ENCODE measurements at places on chromosomes 5 and 9.
A peak's percentile ranks its signal among the peaks of the same experiment; 100 is the strongest.

GRCh38 chr9:129487658-129488483 lies 133.0 kb downstream of the C9orf50 start:
- peak; percentile 20 for DNase-seq

DNA sequence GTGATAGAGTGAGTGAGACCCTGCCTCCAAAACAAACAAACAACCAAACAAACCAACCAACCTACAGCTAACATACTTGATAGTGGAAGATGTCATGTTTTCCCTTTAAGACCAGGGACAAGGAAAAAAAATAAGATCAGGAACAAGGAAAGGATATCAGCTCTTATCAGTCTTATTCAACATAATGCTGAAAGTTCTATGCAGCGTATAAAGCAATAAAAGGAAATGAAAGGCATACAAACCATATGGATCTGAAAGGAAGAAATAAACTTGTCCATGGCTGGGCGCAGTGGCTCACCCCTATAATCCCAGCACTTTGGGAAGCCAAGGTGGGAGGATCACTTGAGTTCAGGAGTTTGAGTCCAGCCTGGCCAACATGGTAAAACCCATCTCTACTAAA lies 23.5 kb upstream of the SPIN1 start:
- no peak for DNase-seq

DNA sequence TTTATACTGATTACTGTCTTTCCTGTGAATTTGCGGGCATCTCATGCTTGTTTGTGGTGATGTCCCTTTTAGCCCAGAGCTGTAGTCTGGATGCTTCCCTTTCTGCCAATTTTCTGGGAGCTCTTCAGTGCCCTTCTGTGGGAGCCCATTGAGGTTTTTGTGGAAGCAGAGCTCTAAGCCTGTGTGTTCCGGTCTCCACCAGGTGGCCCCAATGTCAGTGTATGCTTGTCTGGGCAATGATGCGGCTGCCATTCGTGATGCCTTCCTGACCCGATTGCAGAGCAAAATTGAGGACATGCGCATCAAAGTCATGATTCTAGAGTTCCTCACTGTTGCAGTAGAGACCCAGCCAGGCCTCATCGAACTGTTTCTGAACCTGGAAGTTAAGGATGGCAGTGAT lies 35.1 kb downstream of the SH3GLB2 start:
- DNase-seq, result no peak

GRCh38 chr9:134289241-134289875 lies 36.9 kb upstream of the RXRA start:
- DNase-seq, result no peak

DNA sequence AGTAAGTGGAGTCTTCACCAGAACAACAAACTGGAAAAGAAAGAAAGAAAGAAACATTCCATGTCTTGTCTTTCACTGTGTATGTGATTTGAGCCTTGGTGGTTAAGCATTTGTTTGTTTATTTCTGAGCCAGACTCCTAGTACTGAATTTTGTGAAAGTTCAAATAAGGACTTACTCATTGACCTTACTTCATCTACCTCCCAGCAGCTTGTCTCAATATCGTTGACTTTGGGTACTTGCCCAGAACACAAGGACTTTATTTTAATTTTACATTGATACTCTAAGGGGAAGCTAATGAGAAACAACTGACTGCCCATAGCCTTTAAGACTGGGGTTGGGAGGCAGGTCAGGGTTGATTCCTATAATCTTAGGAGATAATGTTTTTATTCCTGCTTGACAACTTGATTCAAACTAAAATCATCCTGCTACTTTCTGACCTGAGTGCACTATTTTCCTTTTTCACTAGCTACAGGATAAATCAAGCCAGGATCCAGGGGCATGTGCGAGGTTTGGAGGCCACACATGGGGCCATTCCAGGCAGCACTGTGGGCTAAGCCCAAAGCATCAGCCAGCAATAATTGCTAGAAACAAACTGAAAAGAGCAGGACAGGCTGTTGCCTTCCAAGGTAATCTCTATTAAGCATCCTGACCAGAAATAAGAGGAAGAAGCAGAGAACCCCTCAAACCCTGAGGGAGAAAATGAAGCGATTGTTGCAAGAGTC lies 138.9 kb upstream of the RUSC2 start:
- DNase-seq, result peak; percentile 6

DNA sequence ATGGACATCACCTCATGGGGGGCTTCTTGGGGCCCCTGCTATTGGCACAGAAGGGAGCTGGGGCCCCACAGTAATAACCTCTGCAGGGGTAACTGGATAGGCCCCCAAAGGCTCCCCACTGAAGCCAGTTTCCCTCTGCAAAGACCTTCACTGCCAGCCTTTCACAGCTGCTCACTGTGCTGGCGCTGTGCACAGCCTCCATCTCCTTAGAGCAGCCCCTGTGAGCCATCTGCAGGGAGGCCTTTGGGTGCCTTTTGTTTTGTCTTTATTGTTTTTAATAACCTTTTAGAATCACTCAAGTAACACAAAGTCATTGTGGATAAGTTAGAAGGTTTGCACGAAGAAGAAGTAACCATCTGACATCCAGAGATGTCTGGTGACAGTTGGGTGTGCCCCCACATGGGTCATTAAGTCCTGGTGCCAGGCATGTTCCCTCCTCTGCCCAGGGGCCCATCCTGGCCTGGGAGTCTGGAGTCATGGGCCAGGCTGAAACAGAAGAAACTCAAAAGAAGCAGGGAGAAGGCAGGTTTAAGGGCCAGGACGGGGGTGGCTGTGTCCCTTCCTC lies 42.7 kb downstream of the NCS1 start:
- DNase-seq, result no peak

DNA sequence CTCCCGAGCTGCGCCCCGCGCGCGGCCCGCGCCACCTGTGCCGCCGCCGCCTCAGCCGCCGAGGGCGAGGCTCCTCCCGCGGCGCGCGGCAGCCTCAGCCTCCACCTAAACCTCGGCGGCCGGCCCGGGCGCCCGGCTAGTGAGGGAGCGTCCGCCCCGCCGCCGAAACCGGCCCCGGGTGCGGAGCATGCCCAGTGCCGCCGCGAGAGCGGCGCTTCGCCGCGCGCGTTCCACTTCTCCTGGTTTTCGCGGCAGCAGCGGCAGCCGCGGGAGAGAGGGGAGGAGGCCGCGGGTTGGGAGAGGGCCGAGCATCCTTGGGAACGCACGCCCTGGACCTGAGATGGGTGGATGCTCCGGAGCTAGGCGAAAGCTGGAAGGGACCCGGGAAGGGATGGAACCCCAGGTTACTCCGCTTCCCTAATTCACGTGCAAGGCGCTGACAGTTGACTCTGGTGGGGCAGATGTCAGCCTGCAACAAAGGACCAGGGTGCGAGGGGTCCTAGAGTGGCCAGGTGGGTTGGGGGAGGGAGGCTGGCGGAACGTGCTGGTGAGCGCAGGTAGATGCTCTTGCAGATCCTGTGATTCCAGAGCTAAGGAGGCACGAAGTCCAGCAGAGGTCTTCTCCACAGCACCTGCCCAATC lies at the start of gene CTNND2:
Gene CTNND2 (minus strand): TSS at position 182 of the 642 bp plus-strand sequence. CDS start 593 bp downstream, outside the sequence.
- peak; percentile 26 for DNase-seq

DNA sequence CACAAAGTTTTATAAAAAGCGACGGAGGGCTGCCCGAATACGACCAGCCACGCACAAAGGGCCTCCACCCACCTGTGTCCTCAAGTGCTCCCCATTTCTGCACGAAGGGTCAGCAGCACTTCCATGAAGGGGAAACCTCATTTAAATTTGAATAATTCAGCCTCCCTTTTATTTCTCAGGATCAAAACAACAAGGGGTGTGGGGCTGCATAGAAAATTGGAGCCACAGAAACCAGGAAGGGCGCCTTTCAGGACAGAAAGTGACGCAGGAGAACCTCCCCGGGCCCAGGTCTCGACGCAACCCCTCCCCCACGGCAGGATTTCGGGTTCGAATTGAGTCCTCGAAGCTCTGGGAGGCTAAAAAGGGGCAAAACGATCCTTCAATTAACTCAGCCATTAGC lies 2.1 kb downstream of the NRARP start:
- DNase-seq, result no peak

DNA sequence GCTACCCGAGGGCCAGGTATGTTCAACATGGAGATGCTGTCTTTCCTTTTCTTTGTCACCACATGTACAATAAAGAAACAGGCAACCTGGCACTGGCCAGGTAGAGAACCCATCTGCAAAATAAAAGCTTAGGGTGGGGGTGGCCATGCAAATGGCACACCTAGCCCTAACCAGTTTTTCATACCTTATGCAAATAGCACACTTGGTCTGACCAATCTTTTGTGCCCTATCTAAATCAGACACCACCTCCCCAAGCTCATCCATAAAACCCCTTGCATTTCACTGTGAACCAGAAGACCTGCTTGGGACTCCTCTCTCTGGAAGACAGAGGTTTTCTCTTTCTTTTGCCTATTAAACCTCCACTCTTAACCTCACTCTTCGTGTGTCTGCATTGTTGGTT lies 33.9 kb downstream of the JAKMIP2 start:
- peak; percentile 41 for DNase-seq

GRCh38 chr5:144088206-144089064 lies 82.0 kb downstream of the YIPF5 start:
- no peak for DNase-seq

- DNase-seq, result no peak
These were observed 28.2 kb downstream of the CATSPER3 start for GRCh38 chr5:134995850-134996402.

- DNase-seq, result no peak
These were observed 168.2 kb downstream of the DAB2IP start for GRCh38 chr9:121819428-121820231.

DNA sequence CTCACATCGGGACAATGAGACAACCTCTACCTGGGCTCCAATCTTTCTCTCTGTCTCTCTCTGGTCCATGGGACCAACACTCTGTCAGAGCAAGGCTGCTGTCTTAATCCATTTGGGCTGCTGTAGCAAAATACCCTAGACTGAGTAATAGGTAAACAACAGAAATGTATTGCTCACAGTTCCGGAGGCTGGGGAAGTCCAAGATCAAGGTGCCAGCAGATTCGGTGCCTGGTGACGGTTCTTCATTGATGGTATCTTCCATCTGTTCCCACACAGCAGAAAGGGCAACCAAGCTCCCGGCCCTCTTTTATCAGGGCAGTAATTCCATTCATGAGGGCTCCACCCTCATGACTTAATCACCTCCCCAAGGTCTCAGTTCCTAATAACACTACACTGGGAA lies 61.3 kb upstream of the SPOCK1 start:
- DNase-seq, result no peak

- DNase-seq, result no peak
These were observed 630.6 kb upstream of the SEMA6A start for GRCh38 chr5:117204926-117205869.

GRCh38 chr5:10201223-10201868 lies 48.3 kb downstream of the ATPSCKMT start:
- no peak for DNase-seq

DNA sequence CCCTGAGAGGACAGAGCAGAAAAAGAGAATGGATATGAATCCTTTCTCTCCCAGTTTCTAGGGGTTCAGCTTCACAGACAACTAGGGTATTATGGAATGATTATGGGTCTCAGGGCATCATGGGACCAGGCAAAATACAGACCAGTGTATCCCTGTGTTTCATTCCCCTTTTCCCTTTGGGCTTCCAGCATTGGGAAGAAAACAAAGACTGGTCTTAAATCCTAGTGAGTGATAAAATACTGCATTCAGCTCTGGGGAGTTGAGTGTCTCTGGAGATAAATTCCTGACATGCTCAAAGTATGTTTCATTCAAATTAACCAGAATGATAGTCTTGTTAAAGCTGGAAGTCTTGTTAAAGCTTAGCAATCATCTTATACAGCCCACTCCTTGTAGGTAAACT lies 2.4 kb upstream of the POU4F3 start:
- DNase-seq, result no peak

DNA sequence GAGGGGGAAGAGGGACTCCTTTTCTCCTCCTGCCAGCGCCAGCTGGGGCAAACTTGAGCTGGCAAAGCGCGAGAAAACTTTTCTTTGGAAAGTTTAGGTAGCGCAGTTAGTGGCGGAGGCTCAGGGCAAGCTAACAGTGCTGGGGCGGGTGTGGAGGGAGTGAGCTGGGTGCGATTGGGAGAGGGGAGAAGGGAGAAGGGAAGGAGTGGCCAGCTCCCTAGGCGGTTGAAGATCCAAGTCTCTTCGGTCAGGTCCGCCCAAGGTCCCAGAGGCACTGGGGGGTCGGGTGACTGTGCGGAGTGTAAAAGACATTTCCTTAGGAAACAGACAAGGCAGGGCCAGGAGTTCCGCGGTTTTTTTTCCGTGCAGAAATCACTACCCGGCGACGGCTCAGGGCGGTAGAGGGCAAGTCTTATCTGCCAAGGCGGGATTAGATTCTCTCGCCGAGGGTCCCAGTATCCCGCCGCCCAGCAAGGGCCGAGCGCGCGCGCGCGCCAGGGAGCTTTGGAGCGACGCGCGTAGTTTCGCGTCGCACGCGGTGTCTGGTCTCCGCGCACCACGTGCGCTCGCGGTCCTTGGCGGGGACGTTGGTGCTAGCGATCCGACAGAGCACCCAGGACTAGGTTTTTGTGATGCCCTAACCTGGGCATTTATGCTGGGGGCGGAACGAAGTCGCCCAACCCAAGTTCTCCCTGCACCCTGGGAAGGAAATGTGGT lies 33.6 kb upstream of the NFIB start:
- DNase-seq, result no peak

DNA sequence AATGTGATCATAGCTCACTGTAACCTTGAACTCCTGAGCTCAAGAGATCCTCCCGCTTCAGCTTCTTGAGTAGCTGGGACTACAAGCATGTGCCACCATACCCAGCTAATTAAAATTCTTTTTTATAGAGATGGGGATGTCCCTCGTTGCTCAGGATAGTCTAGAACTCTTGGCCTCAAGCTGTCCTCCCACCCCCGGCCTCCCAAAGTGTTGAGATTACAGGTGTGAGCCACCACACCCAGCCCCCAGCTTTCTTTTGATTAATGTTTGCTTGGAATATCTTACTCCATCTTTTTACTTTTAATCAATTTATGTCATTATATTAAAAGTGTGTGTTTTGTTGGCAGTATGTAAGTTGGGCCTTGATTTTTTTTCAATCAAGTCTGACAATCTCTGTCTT lies 59.4 kb upstream of the EXOC3 start:
- no peak for DNase-seq

GRCh38 chr5:157594675-157595459 lies 19.3 kb upstream of the ADAM19 start:
- DNase-seq, result no peak
